ENCODE measurements at places on chromosomes 3 and 15.

- no peak for DNase-seq
These were observed 123.0 kb downstream of the VGLL3 start for GRCh38 chr3:86867982-86868381.

- no peak for DNase-seq
These were observed 11.6 kb downstream of the TAMM41 start for GRCh38 chr3:11835028-11835639.

- DNase-seq: no peak
These were observed 62.8 kb upstream of the CMTM8 start for GRCh38 chr3:32175607-32176197.

GRCh38 chr15:79004336-79004735 is 59.5 kb upstream of the CTSH start:
- DNase-seq: no peak

GRCh38 chr3:29057326-29057725 is 223.5 kb upstream of the RBMS3 start:
- DNase-seq: no peak

Data from suprapubic skin (tissue), 4 donors.